AG04450 (cell line): ENCODE measurements at places on chromosomes 4 and X.

- no peak for DNase-seq
Measured at GRCh38 chrX:102950908-102951866, 14.1 kb downstream of the RAB40AL start.

DNA sequence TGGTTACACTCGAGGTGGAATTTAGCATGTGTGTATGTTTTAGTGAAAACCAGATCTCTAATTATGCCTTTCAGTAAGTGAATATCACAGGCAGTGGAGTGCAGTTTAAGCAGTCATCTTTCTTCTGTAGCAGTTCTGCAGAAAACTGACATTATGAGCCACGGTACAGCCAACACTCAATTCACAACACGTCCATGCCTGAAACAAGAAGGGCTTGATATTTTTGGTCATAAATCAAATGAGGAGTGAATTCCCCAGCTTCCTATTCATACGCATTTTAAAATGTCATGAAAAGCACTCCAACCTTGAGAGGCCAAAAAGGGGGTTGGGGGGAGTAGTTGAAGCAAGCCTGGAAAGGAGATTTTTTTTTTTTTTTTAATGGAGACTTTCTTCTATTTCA is 316.7 kb downstream of the ARHGAP10 start:
- no peak for DNase-seq

GRCh38 chrX:102345916-102346315 is 93.9 kb downstream of the NXF2B start:
- DNase-seq, result no peak

DNA sequence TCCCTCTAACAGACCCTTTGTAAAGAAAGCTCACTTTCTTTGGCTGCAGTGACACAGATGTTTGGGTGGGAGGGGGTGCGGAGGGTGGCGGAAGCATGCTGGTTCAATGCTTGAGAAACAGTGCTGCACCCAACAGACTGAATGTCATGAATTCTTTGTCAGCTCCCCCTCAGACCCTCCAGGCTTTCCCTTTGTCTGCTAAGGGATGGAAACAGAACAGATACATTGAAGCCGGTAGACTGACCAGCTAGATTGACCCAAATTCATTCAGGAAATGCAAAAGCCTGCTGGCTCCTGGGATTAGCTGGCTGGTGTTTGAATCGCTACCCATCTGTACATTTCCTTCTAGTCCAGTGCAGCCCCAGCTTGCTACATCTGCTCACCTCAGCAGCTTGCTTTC is 90.8 kb upstream of the PAK3 start:
- no peak for DNase-seq

DNA sequence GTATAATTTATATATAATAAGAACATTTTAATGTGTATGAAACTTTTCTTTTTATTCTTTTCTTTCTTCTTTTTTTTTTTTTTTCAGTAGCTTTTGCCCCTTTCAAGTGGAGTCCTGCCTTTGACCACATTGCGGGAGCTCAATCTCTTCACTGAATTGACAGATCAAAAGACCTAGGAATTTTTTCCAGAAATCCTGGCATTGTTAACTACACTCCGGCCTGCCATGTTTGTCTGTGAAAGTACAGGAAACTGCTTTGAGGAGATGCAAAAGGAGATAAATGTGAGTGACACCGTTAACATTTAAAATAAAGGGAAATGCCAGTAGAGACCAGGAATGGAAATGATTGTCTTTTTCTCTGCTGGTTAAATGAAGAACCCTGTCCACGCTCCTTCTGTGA is 159.3 kb upstream of the VCX3A start:
- DNase-seq, result no peak

DNA sequence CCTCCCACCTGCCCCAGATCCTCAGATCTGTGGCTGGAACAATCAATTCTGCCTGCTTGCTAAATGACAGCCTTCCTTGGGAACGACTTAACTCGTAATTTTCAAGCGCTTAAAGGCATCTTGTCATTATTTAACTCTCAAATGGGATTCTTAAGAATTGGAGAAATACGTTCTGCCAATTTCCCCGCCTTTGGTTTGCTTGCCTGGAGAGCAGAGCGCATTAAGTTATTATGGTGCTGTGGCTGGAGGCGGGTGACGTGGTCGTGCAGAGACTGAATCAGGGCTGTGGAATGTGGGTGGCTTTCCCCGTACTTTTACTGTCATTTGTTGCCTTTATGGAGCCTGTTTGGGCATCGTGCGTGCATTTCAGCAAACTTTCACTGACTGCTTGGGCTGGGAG is 78.9 kb upstream of the PSAPL1 start:
- no peak for DNase-seq

DNA sequence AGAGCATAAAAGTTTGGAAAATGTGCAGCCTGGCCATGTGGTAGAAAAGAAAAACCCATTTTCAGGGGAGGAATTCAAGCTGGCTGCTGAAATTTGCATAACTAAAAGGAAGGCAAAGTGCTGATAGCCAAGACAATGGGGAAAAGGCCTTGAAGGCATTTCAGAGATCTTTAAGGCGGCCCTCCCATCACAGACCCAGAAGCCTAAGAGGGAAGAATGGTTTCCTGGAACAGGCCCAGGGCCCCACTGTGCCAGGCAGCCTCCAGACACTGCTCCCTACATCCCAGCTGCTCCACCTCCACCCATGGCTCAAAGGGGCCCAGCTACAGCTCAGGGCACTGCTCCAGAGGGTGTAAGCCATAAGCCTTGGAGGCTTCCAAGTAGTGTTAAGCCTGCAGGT is 158.0 kb upstream of the PRDX4 start:
- no peak for DNase-seq

GRCh38 chr4:56245547-56246232 is 141.6 kb downstream of the AASDH start:
- no peak for DNase-seq

- no peak for DNase-seq
Measured at GRCh38 chr4:120466429-120466828, 399.8 kb upstream of the MAD2L1 start.

DNA sequence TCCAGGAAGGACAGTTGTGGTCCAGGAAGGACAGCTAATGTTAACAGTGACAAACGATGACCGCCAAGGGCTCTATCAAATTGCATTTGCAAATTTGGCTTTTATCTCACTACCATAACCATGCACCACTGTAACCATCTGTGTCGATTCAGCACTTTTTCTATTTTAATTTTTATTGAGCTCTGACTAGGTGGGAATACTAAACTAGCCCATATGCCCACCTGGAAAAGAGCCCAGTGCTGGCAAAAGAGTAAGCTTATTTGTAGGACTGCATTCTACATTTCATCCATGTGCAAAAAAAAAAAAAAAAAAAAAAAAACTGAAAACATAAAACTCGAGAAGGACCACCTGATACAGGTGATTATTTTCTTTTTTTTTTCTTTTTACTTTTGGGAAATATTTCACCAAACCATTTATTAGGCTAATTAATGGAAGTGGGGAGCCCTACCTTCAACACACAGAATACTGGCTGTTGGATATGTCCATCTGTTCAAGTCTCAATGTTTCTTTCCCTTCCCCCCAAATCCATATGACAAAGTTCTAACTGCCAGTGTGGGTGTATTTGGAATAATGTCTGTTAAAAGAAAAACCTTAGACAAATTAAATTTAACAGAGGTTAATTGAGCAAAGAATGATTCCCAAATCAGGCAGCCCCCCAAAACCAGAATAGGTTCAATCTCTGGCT is 99.5 kb upstream of the MXRA5 start:
- no peak for DNase-seq

DNA sequence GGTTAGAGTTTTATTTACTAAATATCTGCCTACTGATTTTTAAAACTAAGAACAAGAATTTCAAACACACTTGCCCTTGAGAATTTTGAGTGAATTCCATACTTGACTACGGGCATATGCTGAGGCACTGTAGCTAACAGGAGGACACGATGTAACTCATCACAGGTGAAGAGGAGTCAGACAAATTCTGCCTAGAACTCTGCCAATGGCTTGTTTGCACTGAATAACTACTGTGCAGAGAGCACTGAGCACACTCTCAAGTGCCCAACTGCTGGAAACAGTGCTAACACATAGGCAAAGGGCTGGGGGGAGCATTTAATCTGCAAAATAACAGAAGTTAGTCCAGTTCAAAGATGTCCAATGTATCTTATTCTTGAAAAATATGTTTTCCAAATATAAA is 104.4 kb downstream of the WDFY3 start:
- no peak for DNase-seq

- DNase-seq, result no peak
Measured at GRCh38 chr4:101122019-101122418, 225.3 kb downstream of the PPP3CA start.

GRCh38 chr4:4559596-4559995 is 17.7 kb upstream of the STX18 start:
- DNase-seq, result no peak

- no peak for DNase-seq
Measured at GRCh38 chrX:41963348-41963747, 40.0 kb upstream of the CASK start.

GRCh38 chrX:108224727-108225621 is 133.4 kb downstream of the ATG4A start:
- DNase-seq, result no peak

- no peak for DNase-seq
Measured at GRCh38 chrX:155666741-155667140, 54.0 kb upstream of the TMLHE start.

DNA sequence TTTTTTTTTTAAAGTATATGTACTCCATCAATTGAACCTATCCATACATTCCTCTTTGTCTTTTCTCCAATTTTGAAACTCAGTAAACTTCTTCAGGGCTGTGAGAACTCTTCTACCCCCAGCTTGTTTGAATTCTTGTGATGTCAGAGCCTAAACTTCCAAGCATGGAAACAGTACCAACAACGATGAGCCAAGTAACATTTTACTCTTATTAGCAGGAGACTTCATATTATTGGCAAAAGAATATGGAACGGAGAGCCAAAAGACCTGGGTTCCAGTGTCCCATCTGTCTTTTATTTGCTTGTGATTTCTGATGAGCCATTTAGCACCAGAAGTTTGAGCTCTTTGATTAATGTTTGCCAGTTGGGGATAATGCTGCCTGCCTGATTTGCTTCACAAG is 5.3 kb downstream of the DIAPH2 start:
- no peak for DNase-seq

GRCh38 chr4:103318327-103318726 is 120.2 kb upstream of the CENPE start:
- no peak for DNase-seq

GRCh38 chr4:189204616-189205015 is 736.1 kb upstream of the FRG1 start:
- no peak for DNase-seq

DNA sequence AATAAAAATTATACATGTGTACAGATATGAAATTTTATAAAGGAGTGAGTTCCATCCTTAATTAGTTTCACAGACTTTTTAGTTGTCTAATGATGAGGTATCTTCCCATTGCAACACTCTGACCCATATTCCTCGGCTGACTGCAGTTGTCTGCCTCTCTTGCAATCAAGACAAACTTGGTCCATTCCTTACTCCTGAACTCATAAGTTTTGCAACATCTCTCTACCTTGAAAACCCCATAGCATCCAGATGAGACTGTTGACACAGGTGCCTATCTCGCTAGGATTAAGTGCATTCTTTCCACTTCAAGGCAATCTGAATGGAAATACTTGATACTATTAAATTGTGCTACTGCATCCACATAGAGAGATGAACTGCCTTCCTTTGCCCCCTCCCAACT is 2.3 kb downstream of the XKRX start:
- no peak for DNase-seq

DNA sequence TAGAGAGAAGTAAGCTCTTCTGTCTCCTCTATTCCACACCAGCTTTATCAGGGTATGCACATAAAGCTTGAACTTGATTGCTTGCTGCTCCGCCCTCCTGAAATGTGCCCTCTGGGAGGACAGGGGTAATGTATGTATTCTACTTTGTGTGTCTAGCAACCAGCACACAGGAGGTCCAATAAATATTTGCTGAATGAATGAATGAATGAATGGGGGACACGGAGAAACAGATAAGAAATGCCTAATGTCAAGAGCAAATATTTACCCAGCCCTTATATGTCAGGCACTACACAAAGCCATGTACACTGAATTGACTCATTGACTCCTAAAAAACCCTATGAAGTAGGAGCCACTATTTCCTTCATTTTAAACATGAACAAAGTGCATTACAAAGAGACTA is 2.3 kb upstream of the MSL3 start:
- DNase-seq, result no peak

DNA sequence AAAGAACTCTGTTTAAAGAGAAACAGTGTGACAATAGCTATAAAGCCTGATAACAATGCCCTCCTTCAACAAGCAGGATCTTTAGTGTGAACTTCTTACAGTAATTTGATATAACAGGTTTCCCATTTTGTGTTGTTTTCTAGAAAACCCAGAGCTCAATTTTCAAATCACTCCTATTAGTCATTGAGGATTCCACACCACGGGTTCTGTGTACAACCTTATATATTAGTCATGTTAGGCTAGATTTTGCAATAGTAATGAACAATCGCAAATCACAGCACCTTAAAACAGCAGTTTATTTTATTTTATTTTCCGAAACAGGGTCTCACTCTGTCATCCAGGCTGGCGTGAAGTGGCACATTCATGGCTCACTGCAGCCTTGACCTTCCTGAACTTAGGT is 1020.9 kb upstream of the INTU start:
- DNase-seq, result peak; percentile 30

DNA sequence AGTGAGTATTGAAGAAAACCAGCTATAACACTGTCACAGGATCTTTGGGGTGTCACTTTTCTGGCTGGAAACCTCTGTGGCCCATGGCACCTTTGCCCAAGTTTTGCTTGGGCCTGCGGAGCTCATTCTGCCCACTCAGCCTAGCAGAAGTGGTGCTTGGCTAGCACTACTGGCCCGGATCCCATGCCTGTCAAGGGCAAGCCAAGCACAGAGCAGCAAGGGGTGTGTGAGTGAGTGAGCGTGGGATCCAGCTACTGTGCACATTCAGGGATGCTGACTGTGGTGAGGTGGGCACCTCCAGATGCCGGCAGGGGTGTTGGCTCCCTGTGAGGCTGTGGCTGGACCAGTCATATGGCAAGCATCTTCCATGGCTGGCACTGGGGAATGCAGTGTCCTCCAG is 55.4 kb upstream of the RASGEF1B start:
- no peak for DNase-seq

- no peak for DNase-seq
Measured at GRCh38 chr4:24604558-24605214, 20.3 kb upstream of the DHX15 start.

DNA sequence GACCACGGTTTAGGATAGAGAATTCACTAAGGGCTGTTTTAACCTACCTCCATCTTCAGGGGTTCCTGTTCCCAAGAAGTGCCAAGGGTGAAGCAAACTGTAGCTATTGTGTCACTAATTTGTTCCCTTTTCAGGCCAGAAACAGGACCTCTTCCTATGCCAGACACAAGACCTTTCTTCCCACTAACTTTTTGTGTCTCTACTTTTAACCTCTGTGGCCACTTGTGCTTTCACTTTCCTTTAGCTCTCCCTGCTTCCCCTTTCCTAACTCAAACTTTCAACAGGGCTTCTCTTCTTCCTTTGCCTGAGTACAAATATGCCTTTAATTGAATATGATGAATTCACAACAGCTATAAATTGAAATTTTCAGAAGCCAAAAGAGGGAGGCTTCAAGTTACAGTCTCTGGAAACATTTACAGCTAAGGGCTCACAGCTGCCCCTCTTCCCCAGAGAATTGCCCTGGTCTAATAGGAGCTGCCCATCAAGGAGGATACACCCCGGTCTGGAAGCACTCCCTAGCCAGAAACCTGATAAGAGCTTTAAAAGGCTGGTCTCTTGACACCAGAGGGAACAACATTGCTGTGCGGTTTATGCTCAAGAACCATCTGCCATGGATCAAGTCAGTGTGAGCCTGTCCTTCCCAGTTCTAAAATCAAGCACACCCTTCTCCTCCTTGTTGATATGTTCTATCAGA is 61.7 kb upstream of the PLS3 start:
- no peak for DNase-seq
